ENCODE measurements at places on chromosomes 7 and 10.

GRCh38 chr7:76509931-76510877 lies at the start of gene UPK3B:
Gene UPK3B (plus strand): TSS chr7:76510552. CDS start chr7:76510653, 101 bp downstream.
- DNase-seq: peak; percentile 22

DNA sequence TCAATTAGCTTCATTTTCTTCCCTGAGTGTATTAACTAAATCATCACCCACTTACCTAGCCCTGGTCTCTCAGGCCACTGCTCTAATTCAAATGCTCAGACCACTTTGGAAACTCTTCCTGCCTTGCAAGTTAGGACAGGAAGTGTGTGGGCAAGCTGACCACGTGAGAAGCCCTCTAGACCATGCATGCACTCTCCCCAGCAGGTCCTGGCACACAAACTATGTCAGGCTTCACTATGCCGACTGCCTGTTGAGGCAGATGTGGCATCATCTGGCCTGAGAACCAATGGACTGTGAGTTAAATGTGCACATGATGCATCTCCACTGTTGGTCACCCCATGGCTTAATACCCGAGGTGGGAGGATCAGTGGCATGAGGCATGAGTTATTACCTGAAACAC lies 439.6 kb downstream of the GRID1 start:
- DNase-seq: no peak

GRCh38 chr10:133161486-133162109 lies 1.6 kb downstream of the KNDC1 start:
- DNase-seq: no peak

GRCh38 chr7:95883217-95883616 lies 110.9 kb downstream of the DYNC1I1 start:
- DNase-seq: no peak

GRCh38 chr10:7488418-7488829 lies 77.6 kb upstream of the SFMBT2 start:
- no peak for DNase-seq

DNA sequence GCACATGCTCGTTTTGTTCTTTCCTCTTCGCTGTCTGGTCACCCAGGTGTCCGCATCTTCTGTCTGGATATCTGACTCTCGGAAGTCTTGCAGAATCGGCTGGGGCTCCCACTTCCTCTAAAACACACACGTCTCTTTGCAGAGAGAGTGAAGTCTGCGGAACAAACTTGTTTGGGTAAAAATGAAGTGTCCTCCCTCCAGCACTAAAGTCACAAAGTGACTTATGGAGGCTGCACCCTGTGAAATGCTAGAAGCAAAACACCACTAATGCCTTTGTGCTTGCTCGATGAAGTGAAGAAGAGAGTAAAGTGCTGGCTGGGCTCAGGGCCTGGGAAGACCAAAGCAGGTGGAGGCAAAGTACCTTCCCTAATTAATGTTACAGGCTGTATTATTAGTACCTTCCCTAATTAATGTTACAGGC lies 71.4 kb downstream of the FGFR2 start:
- DNase-seq: no peak

- no peak for DNase-seq
Measured at GRCh38 chr10:29840516-29841276, 205.9 kb upstream of the SVIL start.

DNA sequence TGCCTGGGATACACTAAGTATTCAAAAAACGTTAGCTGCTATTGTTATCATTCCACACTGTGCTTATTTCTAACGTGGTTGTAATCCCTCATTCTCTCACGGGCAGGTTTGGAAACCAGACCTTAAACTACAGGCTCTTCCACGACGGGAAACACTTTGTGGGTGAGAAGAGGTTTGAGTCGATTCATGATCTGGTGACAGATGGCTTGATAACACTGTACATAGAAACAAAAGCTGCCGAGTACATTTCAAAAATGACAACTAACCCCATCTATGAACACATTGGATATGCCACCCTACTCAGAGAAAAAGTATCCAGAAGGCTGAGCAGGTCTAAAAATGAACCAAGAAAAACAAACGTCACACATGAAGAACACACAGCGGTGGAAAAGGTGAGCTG lies 163.2 kb upstream of the PRR15 start:
- DNase-seq: no peak

DNA sequence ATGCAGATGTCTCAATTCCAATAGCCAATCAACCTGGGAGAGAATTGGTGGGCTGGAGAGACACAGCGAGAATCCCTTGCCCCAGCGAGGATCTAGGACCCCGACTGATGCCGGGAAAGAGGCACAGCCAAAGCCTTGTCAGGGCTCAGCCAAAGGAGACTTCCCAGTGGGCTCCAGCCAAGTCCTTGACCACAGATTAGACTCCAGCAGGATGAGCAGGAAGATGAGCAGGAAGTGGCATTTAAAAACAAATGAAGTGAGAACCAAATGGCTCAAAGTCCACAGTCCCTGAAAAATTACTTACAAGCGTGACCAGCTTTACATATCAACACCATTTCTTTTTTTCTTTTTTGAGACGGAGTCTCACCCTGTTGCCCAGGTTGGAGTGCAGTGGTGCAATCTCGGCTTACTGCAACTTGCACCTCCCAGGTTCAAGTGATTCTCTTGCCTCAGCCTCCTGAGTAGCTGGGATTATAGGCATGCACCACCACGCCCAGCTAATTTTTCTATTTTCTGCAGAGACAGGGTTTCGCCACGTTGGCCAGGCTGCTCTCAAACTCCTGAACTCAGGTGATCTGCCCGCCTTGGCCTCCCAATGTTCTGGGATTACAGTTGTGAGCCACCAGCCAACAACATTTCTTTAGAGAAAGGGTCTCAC lies 40.2 kb downstream of the CTBP2 start:
- DNase-seq: no peak

- DNase-seq: peak; percentile 31
Measured at GRCh38 chr7:82017334-82017943, 247.6 kb upstream of the HGF start.

GRCh38 chr7:92973293-92973731 lies 136.9 kb upstream of the CDK6 start:
- DNase-seq: no peak

DNA sequence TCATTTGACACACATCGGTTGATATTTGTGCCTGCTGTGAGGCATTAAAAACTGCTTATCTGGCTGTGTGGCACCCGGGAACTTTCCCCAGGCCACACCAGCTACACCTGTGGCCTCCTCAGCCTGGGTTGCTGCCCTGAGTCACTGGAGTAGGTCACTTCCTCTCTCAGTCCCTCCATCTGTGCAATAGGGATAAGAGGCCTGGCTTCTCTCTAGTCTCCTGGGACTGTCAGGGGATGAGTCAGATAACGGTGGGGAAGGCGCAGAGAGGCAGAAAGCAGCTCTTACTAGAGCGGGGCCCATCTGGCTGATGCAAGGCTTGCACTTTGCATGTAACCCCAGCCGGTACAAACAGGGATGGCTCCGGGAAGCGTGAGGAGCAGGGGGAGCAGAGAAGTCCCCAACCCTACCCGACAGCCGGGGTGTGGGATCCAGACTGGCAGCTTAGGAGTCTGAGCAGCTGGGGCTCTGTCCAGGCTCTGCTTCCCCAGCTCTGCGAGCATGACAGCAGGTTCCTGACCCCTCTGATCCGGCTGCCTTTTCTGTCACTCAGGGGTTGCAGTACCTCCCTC lies 34.0 kb downstream of the DNAJB12 start:
- DNase-seq: peak; percentile 97

- DNase-seq: no peak
Measured at GRCh38 chr10:26391701-26392695, 46.1 kb upstream of the APBB1IP start.

GRCh38 chr10:130432271-130432670 lies 296.1 kb downstream of the GLRX3 start:
- no peak for DNase-seq

- DNase-seq: no peak
Measured at GRCh38 chr7:12788171-12788570, 100.7 kb downstream of the ARL4A start.

DNA sequence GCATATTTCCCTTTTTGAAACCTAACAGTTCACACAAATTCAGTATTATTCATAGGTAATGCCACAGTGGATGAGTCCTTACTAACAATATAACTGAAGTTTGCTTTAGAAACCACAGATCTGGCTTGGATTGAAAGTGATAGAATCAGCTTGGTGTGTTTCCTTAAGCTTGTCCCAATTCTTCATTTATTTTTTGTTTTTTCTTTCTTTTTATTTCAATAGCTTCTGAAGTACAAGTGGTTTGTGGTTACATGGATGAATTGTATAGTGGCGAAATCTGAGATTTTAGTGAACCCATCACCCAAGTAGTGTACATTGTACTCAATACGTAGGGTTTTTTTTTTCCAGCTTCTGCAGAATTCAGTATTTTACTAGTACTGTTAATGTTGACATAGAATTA lies 518.2 kb upstream of the SEMA3D start:
- DNase-seq: no peak

GRCh38 chr10:24935504-24936292 lies 16.7 kb downstream of the PRTFDC1 start:
- DNase-seq: no peak

DNA sequence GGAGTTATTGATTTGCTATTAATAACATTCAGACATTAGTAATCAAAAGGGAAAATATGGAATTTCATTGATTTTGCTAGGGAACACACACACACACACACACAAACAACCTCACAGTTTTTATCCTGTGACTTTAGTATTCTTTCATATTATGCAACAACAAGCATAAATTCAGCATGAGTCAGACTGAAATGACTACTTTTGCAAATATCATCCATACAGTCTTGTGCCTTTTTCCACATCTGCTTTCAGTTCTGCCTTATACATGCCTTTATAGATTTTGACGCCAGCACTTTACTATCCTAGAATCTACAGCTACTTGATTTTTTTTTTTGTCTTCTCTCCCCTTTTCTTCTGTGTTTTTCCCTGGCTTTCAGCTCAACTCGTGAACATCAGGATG lies 975.8 kb upstream of the LRRTM3 start:
- DNase-seq: no peak

GRCh38 chr10:34813626-34814222 lies 1.4 kb downstream of the PARD3 start:
- DNase-seq: no peak

GRCh38 chr10:80649183-80649582 lies 111.5 kb downstream of the SH2D4B start:
- DNase-seq: no peak

DNA sequence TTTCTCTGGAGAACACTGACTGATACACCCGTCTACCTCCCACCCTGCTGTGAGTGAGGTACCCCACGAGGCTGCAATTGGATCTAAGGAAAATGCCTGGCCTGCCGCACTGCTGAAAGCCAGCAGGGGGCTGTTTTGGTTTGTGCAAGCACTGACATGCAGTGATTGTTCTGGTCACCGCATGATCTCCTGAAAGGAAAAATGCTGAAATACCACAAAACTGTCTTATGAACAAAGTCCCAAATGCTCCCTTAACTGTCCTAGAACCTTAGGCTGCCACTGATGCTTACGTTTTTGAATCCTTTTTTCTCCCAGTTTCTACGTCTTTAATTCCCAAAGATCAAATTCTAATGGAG lies 132.7 kb downstream of the JCAD start:
- DNase-seq: no peak

- DNase-seq: no peak
Measured at GRCh38 chr10:103144041-103144440, 49.0 kb downstream of the NT5C2 start.

DNA sequence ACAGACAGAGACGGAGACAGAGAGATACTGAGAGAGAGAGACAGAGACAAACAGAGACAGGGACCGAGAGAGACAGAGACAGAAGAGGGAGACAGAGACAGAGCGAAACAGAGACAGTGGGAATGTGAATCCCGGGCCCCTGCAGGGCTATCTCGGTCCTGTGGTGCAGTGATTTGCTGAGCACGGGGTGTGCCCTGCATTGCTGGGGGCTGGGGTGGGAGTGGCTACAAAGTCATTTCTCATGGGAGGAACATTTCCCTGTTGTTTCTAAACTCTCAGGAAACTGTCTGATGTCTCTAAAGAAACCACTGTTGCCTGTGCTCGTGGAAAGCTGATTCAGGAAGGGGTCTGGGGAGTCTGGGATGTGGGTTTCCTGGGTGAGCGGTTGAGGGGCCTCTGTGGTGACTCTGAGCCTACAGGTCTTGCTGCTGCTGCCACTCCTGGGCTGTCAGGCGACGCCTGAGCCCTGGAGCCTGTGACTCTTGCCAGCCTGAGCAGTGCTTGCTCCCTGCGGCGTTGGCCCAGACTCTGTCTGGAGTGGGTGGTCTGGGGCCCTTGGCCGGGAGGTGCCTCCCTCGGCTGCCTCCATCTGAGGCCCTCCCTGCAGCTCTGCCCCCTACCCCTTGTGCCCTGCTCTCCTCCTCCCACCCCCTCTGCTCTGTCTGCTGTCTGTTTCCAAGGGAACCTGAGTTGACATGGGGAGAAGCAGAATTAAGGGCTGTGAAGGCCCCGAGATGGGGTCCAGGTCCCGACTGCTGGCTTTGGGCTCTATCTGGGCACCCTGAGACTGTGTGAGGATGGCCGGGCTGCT lies 292.0 kb downstream of the WDR37 start:
- no peak for DNase-seq

DNA sequence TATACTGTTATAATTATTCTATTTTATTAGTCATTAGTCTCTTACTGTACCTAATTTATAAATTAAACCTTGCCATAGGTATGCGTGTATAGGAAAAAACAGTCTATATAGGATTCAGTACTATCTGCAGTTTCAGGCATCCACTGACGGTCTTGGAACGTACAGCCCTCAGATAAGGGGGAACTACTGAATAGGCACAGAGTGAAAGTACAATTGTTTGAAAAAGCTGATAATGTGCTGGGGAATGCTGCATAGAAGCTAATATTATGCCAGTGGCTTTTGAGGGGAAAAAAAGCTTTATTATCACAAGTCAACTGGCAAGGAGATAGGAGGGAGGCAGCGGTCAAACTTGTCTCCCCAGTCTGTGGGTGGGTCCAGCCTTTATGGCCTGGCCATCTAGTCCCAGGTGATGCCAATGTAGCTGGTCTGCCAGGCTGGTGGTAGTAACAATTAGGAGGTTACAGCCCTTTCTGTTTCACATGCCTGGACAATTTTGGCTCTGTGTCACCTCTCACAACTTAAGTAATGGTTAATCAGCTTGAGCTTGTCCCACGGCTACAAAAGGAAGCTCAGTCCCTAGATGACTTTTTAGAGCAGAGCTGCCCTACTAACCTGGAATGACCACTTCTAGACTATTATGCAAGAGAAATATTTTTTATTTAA lies 8.3 kb upstream of the FMC1 start:
- no peak for DNase-seq

GRCh38 chr7:29815181-29816105 lies 9.1 kb downstream of the WIPF3 start:
- DNase-seq: no peak

Measured in DMS 273 treated with DMSO at 0.1 percent for 48 hours (cell line).